ENCODE measurements at places on chromosomes 12 and 14.
A peak's percentile ranks its signal among the peaks of the same experiment; 100 is the strongest.

DNA sequence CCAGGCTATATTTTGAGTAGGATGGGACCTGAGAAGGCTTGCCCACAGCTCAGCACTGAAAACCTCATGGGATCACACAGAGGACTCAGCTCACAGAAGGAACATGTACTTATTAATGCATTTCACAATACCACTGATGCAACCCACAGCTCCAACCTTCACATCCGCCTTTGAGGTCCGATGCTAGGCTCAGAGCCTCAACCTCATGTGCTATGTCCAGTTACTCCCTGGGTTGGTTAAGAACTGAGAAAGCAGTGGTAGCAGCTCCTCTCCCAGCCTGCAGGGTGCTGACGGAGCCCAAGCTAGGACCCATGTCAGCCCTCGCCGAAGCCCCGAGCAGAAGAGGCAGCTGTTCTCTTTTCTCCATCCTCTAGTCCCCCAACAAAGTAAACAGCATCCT lies 52.9 kb downstream of the SPTB start:
- peak; percentile 50 for DNase-seq

- no peak for DNase-seq
Measured at GRCh38 chr14:95146079-95146771, 11.1 kb downstream of the DICER1 start.

- peak; percentile 21 for DNase-seq
Measured at GRCh38 chr14:51024377-51024776, 70.5 kb downstream of the TRIM9 start.

DNA sequence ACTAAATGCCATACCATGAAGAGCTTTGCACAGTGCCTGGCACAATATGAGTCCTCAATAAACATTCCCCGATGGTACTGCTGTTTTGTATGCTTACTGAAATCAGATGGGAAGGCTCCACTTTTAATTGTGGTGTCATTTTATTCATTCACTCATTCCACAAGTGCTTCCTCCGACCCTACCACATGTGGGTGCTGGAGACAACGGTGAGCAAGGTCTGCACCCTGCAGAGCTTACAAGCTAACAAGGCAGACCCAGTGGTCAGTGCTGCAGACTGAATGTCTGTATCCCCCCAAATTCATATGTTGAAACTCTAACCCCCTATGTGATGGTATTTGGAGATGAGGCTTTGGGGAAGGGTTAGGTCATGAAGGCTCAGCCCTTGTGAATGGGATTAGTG lies 48.3 kb downstream of the RFX4 start:
- peak; percentile 28 for DNase-seq

- DNase-seq: peak; percentile 23
Measured at GRCh38 chr12:19997656-19998400, 370.5 kb upstream of the PDE3A start.

DNA sequence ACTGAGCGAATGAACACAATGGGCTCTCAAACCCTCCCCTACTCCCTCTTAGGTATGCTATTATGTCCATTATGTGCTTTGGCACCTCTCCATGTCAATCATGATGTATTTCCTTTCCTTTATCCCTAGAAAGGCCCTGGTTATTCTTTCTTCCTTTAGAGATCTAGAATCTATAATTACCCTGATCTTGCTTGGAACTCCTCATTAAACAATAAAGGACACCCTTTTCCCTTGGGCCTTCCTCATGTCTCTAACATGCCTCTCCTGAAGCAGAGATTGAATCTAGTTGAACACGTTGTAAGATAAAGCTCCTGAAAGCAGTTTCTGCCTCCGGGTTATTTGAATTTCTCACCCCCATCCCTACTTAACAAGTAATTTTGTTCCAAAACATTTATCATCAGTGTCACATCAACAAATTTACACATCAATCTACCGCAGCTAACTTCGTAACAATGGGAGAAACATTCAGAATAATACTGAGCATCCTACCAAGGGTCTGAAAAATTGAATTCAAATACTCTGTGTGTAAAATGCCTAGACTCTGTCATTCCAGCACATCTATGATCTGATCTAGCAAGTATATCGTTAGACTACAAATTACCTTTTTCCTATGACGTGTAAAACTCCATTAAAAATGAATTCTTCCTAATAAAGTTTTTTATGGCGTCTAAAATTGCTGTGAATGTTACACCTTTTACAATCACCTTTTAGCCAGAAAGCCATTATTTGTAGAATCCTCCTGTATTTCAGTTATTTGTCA lies 5.4 kb downstream of the USP44 start:
- DNase-seq: no peak

GRCh38 chr12:116919706-116920485 lies 9.1 kb downstream of the FBXW8 start:
- no peak for DNase-seq

Measured in choroid plexus epithelial cell (primary cell).